Cortex of kidney (tissue), 1 donor: ENCODE measurements at places on chromosomes 2 and 18.

DNA sequence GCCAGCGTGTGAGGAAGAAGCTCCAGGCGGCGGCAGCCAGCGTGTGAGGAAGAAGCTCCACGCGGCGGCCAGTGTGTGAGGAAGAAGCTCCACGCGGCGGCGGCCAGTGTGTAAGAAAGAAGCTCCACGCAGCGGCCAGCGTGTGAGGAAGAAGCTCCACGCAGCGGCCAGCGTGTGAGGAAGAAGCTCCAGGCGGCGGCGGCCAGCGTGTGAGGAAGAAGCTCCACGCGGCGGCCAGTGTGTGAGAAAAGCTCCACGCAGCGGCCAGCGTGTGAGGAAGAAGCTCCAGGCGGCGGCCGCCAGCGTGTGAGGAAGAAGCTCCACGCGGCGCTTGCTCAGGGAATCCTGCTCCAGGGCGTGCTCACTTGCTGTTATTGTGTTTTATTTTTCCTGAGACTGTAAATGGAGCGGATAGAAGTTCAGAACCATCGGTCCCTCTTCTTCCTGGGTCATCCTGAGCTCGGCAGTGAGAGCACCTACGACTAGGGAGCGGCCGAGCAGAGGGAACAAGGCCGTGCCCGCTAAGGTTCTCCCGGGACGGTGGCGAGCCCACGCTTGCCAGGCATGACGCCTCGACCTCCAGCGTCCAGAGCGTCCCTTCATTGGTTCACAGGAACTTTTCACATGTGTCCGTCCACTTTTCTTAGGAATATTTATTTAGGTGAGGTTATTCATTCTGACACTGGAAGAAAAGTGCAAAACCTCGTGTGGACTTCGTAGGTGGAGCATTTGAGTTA is 94.2 kb downstream of the TMEM18 start:
- DNase-seq: no peak

- DNase-seq: no peak
These were observed 216.4 kb upstream of the OSR1 start for GRCh38 chr2:19574778-19575260.

DNA sequence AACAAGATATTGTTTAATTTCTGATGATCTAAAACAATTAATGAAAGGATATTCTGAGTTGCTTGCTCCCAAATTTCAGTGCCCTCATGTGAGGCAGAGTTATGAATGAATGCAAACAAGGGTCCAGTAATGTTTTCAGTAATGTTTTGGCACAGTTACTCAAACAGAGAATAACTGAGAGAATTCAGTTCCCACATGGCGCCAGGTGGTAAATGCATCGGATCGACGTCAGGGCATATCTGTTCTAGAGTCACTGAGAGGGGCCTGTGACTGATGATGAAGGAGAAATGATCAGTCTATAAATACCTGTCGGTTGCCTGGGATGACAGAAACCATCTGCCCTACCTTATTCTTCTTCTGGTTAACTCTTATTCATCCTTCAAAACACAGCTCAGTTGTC is 81.4 kb downstream of the KCNS3 start:
- no peak for DNase-seq

DNA sequence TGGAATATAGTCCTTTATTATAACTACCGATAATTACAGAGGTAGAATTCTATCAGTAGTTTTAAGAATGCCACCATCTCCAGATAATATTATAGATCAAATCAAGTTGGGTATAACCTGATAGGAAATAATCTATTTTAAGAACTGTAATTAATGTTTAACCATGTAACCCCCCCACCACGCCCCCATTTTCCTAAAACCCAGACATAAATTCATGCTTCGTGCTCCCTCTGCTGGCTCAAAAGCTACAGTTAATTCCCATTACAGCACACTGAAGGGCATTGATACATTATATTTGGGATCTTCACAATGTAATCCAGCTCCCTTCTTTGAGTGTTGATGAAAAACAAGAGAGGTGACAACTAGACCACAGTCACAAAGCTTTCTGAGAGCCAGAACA is 228.0 kb upstream of the SMAD7 start:
- DNase-seq: no peak

- DNase-seq: no peak
These were observed 268.2 kb upstream of the SESTD1 start for GRCh38 chr2:179532863-179533278.

GRCh38 chr2:39228413-39229209 is 15.2 kb downstream of the CDKL4 start:
- DNase-seq: no peak

DNA sequence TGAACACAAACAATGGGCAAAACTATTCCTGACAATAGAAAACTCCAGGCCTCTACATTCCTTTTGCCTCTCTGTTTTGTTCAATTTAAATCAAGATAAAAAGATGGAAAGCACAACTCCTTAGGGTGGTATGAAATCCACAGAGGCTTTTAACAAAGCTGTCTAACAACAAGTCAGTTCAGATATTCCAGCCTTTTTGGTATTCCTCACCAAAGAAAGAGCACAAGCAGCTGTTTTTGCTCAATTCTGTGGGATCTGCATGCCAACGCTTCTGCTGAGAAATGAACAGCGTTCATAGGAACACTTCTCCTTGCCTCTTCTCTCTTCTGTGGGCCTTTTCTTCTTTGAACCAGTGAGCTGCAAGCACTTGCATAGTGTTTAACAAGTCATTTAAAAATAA is 411.6 kb upstream of the TCF4 start:
- no peak for DNase-seq
